Stimulated activated CD8-positive, alpha-beta memory T cell treated with anti-CD3 and anti-CD28 coated beads, Interleukin-7, amount 100 ng/mL, for 4 hours (primary cell): ENCODE measurements at places on chromosomes 1 and 21.

DNA sequence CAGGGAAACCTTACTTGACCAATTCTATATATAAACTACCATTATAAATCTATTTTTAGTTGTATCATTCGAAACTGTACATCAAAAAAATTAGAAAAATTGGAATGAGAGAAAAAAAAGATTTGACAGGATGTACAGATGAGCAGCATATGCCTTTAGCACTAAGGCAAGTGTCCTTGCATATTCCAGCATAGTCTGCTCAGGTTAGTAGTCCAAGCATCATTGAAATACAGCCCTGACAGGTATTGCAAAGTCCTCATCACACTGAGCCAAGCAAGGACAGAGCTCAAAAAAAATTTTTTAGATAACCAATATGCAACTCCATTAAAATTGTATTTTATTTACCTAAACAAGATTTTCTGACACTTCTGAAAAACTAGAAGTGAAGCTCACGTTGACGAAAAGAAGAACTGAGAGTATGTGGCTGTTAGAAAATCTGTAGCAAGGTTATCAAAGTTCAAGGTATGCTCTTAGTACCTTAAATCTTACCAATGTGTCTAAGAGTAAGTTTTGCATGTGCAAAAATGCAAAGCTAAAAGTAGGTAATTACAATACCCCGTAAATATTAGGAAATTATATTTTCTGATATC, 465.6 kb upstream of the ADGRL4 start:
- no peak for DNase-seq

GRCh38 chr1:21201650-21202049, 25.0 kb upstream of the EIF4G3 start:
- no peak for DNase-seq

- no peak for DNase-seq
These were observed at the start of gene KRTAP19-1 for GRCh38 chr21:30480145-30480544. TSS of gene KRTAP19-1 (minus strand) at chr21:30480367. CDS start at chr21:30480317, 50 bp downstream.

DNA sequence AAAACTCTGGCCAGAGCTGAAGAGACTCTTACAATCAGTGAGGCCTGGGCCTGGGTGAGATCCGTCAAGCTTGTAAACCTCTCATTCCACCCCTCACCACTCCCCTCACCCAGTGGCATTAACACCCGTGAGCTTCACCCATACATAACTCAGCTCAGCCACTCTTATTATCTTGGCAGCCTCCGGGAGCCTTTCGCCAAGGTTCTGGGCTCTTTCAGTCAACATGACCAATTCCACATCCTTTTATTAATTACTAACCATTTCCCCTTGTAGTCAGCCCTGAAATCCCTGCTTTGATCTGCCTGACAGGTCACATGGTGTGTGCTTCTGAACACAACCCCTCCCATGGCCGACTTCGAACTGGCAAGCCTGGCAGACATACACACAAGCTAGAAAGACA, 134.8 kb downstream of the SETD4 start:
- DNase-seq = no peak

DNA sequence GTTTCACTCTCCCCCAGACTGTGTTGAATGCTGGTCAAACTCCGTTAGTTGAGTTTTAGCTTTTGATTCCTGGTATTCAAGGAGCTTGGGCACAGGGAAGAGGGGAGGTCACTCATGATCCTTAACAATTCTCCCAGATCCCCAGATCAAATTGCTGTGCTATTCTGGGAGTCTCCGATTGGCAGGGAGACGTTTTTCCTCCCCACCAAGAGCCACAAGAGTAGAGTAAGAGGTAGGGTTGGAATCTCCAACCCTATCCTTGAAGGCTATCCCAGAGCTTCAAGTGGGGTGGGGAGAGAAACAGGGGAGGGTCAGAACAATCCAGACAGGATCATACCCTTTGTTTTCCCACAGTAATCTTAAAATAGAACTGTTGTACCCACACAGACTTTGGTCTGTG, 576 bp upstream of the TPM3 start:
- no peak for DNase-seq

DNA sequence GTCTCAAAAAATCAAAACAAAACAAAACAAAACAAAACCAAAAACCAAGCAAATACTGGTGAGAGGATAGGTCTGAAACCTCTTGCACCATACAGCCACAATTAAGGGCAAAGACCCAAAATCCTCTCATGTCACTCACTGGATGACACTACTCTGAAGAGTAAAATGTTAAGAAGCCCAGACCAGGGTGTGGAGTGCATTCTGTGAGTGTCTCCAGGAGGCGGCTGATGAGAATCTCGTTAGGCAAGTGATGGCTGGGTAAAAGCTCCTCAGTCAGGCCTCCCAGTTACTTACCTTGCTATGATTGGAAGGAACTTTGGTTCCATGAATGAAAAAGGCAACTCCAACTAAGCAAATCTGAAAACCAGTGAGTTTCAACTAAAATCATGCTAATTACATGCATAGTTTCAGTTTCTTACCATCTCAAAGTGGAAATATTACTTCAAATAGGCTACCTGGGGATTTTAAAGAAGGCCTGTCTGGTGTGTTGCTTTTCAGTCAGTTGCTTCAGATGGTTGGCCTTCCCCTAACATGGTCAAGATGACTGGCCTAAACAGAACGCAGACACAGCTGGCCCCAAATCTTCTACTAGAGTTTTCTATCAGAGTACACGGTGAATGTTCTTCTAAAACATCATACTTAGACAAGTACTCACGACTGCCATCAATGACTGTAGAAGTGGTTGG, 95.1 kb downstream of the KIAA0319L start:
- DNase-seq = no peak

- DNase-seq = no peak
These were observed 9.6 kb downstream of the CAMK2N1 start for GRCh38 chr1:20476265-20477038.

DNA sequence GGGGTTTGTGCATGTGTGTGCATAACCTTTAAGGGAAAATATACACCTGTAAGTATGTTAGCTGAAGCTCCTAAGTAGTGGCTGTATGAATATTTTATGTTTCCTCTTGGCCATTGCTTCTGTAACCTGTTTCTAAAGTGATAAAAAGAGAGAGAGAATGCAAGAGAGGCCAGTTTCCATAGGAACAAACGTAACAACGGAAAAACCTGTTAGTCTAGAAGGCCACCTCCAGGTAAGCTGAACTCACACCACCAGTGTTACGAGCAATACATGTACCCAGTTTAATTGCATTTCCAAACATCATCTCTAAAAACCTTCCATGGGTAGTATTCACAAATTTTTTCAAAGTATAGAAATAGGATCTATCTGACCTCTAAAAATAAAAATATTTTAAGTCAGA, 63.1 kb downstream of the PLPPR4 start:
- DNase-seq = no peak

- no peak for DNase-seq
These were observed 22.0 kb downstream of the SYT6 start for GRCh38 chr1:114131526-114132220.

DNA sequence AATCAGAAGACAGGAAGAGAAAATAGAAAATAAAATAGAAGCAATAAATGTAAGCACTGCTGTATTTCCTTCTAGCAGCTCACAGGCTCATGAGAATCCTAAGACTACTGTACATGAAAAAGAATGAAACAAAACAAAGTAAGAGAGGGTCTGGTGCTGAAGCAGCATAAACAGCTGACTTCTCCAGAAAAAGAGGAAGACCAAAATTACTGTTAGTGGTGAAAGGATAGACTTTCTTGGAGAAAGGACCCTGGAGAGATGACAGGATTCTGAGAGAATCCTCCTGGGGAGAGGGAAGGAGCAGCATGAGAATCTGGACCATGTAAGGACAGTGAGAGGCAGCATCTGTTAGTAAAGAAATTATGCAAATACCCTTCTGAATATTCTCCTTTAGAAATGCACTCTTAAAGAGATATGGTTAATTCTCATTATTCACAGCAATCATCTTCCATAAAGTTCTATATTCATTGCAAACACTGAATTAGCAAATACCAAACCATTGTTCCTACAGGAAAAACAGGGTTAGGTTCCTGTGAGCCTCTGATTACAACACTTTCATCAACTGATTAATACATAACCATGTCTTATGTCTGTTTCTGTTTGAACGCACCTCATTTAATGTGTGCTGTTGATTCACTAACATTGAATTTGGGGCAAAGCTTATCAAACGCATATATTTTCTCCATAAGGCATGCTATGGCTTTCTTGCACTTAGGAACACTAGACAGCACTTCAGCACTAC, 17.0 kb downstream of the SLC25A24 start:
- DNase-seq = no peak

- DNase-seq = no peak
These were observed 659.4 kb upstream of the RGS18 start for GRCh38 chr1:191498825-191499224.

GRCh38 chr1:178496410-178497135, at the start of gene CLEC20A:
TSS of gene CLEC20A (minus strand) at chr1:178496964. CDS start at chr1:178496939, 25 bp downstream.
- DNase-seq = no peak

- DNase-seq = no peak
These were observed 950 bp upstream of the INKA2 start for GRCh38 chr1:111739925-111740765.

- no peak for DNase-seq
These were observed 13.2 kb downstream of the KYAT3 start for GRCh38 chr1:88979054-88979748.

DNA sequence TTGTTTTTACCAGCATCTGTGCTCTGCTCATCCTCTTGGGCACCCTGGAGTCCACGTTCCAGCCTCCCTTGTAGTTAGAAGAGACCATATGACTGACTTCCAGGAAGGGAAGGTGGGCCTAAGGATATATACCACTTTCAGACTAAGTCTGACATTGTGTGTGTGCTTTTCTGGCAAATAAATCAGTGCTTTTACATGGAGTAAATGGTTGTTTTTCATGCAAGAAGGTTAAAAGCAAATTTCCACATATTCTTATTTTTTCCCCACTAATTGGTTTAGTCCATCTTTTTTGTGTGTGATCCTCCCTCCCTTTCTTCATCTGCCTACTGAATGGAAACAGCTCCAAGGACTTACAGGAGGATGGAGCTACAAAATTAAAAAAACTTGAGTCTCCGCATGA, 119.8 kb downstream of the TBX15 start:
- no peak for DNase-seq

- DNase-seq = no peak
These were observed 37.5 kb upstream of the QSOX1 start for GRCh38 chr1:180116964-180117763.

DNA sequence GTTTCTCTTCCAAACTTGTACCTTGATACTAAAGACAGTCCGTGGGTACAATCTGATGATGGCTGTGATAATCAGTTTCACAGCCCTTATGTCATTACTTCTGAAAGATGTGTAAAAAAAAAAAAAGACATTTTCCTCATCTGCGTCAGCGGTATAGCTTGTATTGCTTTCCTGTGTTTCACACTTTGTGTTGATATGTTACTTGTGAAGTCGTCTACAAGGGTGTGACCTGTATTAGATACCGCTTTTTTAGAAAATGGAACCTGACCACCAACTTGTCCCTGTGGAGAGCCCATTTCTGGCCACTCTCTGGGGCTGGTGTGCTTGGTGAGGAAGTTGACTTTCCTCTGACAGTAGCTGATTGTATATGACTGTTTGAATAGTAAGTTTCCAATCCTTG, 50.5 kb downstream of the PEX14 start:
- DNase-seq = peak; percentile 7

DNA sequence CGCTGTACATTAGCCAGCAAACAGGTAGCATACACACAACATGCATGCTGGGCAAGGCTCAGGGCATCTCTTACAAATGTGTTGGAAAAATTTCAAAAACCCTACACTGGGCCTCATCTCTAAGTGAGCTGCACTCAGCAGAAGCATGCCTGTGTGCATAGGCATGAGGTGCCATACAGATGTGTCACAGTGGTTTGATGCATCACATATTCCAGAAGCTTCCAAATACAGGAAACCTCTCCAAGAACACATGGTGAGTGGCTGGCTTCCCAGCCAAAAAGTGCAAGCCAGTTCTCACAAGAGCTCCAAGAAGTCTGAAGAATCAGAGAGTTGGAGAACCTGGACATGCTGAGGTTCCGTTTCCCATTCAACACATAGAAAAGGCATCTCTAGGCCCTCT, 58.3 kb downstream of the CD46 start:
- no peak for DNase-seq

DNA sequence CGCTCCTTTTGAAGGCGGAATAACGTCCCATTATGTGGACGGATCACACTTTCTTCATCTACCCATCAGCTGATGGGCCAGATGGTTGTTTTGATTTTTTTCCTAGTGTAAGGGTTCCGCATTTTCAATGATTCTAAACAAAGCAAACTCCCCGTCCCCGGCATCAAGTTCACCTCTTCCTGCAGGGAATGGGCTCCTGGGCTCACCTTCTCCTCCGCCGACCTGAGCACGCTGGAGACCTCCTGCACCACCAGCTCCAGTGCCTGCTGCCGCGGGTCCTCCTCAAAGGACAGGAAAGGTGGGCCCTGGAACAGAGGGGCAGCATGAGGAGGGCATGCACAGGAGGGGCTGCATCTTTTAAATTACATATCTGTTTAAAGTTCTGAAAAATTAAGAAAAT, 11.9 kb downstream of the C2CD2 start:
- DNase-seq = no peak

GRCh38 chr21:45262041-45262581, 25.6 kb downstream of the POFUT2 start:
- no peak for DNase-seq

- DNase-seq = no peak
These were observed 32.9 kb downstream of the IFI44 start for GRCh38 chr1:78682496-78682895.

GRCh38 chr1:217983051-217983375, 302.1 kb upstream of the RRP15 start:
- DNase-seq = no peak

DNA sequence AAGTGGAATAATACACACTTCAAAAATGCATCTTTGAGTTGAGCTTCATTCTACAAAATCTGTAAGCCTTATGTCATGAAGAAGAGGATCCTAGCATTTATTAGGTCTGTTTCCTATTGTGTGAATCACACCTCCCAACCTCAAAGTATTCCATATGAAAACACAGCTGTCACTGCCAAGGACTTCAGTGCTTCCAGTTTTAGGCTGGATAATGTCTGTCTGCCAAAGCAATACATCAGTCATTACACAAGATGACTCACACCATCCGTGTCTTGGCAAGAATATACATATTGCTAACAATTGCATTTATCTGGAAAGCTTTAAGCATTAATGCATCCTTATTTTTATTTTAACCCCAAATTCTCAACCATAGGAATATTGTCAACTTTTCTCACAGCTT, 125.7 kb upstream of the TMPRSS15 start:
- no peak for DNase-seq

- no peak for DNase-seq
These were observed 40.5 kb downstream of the ZBTB40 start for GRCh38 chr1:22491995-22492715.

DNA sequence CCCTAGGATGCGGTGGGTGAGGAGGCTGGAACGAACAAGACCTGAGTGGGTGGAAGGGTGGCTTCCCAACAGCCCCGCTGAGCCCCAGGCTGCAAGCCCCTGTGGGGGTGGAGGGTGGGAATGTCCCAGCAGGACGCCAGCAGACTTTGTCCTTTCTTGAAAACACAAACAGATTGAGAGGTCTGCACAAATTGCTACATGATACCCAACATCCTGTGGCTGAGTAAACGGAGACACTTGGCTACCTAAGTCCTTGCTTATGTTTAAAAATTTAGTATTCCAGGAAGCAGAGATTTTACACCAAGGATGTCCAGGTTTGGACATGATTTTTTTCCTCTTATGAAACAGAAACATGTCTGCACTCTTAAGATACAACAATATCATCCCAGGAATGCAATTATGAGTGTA, 11.8 kb upstream of the F3 start:
- no peak for DNase-seq
